ENCODE measurements at places on chromosomes 12 and 14.

DNA sequence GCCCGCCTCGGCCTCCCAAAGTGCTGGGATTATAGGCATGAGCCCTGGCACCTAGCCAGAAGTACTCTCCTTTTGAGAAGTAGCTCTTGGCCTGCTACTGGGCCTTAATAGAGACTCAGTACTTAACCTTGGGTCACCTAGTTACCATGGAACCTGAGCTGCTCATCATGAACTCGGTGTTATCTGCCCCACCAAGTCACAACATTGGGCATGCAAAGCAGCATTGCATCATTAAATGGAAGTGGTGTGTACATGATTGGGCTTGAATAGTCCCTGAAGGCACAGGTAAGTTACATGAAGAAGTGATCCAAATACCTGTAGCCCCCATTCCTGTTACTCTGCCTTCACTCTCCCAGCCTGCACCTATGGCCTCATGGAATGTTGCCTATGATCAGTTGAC, 18.0 kb upstream of the ATF7 start:
- no peak for DNase-seq

DNA sequence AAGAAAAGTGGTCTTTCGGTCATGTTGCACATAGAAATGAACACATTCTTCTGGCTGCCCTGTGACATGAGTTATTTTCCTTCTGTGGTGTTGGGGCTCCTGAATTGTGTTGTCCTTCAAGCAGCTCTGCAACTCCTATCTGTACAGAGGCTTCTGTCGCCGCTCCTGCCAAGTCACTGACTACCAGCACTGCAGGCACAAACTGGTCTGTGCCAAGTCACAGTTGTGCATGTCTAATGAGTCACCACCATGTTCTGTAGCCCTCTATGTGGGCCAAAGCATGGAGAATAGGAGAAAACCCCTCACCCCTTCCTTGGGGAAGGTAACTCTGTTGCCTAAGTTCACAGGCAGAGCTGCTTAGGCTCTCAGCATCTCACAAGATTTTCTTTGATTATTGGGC, 283.3 kb downstream of the RPL10L start:
- no peak for DNase-seq

DNA sequence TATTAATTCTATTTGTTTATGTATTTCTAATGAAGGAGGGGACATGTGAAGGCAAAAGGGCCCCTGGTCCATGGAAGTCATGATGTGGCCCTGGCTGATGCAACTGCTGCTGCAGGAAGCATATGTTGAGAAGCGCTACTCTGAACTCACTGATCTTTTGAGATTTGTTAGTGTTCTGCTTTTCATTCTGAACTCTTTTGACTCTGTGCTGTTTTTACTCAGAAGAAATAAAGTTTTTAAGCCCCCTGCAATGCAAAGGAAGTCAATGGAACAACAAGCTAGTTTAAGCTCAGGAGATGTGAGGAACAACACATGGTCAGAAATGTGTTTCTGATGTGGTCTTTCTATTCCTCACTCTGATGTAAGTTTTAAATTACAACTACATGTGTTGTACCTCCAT, 88.9 kb upstream of the BTG1 start:
- DNase-seq = no peak

DNA sequence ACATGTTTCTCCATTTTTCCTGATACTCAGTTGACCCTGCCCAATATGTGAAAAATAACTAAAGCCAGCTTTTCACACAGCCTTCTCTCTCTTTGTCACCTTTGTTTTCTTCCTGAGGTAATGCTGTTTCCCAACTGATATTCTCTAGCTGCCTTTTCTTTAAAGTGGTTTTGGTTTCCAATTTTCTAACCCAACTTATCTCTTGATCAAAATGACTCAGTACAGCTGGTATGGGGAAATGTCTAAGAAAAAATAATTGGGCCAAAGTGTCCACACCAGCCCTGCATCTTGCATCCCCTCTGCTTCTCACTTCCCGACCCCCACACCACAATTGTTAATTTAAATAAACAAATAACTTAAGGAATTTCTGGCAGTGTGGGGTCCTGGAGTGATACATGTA, 193.8 kb downstream of the SYT1 start:
- peak; percentile 75 for DNase-seq

GRCh38 chr14:77221241-77221871, 39.8 kb downstream of the TMEM63C start:
- no peak for DNase-seq

- DNase-seq = no peak
Measured at GRCh38 chr12:1855241-1855640, 34.9 kb downstream of the LRTM2 start.

DNA sequence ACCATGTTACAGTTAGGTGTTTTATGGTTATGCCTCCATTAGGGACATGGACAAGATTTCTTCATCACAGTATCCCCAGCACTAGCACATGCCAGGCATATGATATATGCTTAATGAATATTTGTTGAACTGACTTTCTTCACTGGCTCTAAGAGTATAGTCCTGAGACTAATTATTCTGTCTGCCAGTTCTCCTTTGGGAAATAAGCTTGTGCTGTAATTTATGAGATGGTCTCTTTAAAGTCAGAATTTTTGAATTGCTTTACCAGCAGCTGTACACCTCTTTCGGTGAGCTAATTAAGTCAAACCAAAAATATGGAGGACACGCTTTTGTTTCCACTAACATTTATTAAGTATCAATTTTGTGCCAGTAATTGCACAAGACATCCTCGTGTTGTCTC, 4.8 kb upstream of the KRT72 start:
- no peak for DNase-seq

DNA sequence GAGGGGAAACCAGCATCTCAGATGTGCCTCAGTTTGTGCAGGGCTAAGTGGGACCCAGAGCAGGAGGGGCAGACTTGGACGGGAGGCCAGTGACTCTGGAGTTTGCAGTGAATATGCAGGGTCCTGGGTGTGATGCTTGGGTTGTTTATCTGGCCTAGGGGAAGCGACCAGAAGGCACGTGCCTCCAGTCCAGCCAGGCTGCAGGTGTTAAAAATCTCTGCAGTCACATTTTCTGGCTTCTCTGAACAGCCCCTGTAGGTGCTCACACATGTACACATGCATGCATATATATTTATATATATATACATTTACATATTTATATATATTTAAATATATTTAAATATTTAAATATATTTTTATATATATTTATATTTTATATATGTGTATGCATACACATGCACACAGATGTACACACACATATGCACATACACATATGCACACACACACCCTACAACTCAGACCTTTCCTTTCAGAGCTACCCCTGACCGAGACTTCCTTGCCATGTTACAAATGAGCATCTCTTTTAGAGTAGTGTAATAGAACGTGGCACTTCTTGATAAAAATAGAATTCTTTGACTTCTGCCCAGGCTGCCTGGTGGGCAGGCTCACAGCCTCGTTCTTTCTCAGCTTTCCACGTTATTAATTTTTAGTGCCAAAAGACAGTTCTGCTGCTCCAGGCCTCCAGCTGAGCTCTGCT, 26.8 kb upstream of the TCL1B start:
- DNase-seq = no peak

GRCh38 chr14:70133461-70133860, 55.3 kb downstream of the SLC8A3 start:
- DNase-seq = no peak

DNA sequence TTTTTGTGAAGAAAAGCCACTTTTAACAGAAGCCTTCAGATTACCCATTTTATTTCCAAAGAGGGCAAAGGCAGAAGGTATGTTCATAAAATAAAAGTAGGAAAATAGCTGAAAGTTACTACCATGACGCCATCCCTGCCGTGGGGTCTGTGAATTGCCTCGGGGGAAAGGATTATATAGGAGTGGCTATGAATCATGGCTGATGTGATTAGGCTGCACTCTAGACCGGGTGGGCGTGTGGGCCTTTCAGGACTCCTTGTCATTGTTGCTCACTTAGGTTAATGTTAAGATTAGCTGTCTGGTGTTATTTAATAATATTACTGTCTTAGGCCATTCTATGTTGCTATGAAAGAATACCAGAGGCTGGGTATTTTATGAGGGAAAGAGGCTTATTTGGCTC, 195.5 kb downstream of the EGLN3 start:
- no peak for DNase-seq

- no peak for DNase-seq
Measured at GRCh38 chr12:105262461-105263184, 26.6 kb upstream of the APPL2 start.

DNA sequence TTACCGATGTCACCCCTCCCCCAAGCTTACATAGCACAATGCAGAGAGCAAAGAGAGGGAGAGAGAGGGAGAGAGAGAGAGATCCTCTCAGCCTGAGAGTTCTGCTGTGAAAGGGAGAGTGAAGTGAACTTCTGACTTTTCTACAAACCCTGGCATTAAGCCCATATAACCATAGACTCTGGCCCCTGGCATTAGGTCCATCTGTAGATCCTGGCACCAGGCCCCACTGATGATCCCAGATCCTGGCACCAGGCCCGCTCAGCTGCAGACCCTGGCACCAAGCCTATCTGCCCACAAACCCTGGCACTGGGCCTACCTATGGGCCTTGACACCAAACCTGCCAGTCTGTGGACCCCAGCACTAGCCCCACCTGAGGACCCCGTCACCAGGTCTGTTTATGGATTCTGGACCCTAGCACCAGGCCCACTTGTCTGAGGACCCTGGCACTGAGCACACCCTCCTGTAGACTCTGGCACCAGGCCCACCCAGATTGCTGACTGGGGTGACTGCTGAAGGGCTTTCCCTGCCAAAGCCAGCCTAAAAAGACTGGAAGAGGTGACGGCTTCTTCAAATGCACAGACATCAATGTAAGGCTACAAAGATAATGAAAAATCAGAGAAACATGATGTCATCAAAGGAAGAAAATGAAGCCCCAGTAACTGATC, 14.5 kb upstream of the KRT83 start:
- DNase-seq = no peak

DNA sequence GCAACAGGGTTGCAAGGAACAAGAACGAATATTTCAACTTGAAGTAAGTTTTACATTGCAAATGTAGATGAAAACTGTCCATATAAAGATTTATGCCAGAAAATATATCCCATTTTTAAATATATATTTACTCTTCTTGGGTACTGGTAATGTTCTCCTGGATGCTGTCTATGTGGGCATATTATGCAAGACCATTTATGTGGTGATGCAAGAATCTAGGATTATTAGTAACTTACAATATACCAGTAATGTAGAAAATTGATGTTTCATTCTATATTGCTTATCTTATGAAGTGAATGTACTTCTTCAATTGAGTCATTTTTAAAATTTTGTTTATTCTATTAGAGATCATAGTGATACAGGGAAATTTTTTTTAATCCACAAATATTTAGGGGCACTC, 25.1 kb downstream of the FGFR1OP2 start:
- no peak for DNase-seq

DNA sequence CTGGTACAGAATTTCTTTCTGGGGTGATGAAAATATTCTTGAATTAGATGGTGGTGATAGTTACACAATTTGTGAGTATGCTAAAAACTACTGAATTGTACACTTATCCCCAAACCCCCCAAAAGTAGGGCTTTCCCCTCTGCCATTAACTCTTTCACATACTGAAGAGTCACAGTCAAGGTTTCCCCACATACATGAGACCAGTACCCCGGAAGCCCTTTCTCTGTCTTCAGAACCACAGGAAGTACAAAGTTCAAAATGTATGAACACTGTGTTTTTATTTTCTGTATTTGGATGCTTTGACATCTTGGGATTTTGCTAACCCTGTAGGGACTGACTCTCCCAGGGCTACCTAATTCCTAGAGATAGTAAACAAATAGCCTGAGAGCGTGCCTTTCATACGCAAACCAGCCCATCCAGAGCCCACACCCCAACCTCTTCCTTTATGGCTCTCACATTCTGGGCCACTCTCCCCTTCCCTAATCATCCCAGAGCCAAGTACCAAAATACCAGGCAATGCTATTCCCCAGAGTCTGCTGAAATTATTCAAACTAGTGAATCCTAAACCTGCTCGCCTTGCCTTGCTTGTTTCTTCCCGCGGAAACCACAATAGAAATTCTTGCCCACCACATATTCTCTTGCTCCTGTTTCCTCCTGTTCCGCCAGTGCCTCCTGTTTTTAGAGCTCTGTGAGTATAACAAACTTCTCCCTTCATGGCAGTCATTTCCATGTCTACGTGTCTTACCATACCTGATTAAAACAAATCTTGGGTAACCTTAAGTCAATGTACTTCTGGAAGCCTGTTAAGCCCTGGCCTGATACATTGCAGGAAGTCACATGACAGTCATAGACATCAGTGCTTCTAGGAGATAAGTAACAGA, 524.8 kb downstream of the FUT8 start:
- no peak for DNase-seq

DNA sequence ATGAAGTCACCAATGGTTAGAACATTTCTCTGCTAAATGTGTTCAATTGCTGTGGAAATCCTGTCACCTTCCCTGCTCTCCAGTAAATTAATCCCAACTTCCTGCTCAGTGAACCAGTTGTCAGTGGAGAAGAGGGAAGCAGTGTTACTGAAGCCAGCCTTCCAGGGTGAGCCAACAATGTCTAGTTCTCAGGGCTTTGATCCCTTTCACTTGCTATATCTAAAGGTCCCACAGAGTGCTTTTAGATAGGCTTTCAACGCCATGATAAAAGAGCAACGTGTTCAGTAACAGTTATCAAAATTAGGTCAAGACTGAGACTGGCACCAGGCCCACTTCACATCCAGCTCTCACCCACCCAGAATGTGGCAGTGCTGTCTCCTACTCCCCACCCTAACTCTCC, 139.7 kb downstream of the KCNH5 start:
- no peak for DNase-seq

DNA sequence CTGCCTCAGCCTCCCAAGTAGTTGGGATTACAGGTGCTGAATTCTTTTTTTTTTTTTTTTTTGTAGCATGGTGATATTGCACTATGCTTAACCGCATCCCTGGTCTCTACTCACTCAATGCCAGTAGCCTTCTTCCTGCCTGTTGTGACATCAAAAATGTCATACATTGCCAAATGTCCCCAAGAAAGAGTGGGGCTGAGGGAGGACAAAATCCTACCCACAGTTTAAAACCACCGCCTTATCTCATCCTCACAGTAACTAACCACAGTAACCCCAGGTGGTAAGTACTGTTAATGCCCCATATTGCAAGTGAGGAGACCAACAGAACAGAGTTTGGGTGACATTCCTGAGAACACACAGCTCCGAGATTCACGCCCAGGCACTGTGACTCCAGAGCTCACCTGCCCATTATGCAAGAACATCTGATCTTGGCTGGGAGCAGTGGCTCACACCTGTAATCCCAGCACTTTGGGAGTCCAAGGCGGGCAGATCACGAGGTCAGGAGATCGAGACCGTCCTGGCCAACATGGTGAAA, 19.6 kb downstream of the MORN3 start:
- DNase-seq = no peak
